ENCODE measurements at places on chromosomes 1 and 21.
A peak's percentile ranks its signal among the peaks of the same experiment; 100 is the strongest.

DNA sequence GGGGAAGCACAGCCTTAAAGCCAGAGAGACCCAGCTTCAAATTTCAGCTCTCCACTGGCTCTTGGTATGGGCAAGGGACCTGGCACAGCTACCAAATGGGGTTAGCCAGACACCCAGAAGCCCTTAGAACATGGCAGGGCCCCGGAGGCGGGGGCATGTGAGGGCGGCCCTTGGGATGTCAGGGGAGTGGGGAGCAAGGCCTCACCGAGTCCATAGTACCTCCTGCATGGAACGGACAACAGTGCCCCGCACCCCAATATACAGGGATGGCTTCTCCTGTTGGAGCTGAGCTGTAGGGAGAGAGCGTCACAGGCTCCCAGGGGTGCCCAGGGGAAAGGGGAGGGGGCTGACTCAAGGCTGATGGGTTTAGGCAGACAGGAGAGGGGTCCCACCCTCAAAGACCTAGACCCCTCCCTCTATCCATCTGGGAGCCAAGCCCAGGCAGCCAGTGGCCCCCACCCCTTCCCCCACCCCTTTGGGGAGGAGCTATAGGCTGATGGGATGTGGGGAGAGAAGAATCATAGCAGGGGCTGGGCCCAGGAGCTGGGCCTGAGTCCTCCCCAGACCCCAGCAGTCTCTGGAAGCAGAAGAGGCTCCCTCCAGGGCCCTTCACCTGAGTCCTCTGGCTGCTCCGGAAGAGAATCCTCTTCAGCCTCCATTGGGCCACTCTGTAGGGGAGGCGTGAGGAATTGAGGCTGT lies 16.5 kb downstream of the SPOCD1 start:
- no peak for DNase-seq

- no peak for DNase-seq
Measured at GRCh38 chr1:208167261-208167869, 76.8 kb downstream of the PLXNA2 start.

DNA sequence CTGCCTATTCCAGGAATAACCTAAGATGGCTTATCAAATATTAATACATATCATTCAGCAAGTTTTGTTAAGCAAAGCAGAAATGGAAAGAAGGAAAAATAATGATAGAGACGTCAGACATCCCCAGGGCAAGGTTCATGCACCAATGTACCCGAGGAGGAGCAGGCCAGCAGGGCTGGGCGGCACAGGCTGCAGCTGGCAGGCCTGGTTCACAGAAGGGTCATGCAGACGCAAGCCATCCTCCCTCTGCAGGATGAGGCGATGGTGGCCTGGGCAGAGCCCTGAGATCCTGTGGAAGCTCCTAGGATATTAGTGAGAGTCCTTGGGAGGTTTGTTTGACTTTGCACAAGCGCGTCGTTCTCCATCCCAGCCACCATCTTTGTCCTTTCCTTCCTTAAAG lies 30.0 kb downstream of the BATF3 start:
- DNase-seq, result no peak

DNA sequence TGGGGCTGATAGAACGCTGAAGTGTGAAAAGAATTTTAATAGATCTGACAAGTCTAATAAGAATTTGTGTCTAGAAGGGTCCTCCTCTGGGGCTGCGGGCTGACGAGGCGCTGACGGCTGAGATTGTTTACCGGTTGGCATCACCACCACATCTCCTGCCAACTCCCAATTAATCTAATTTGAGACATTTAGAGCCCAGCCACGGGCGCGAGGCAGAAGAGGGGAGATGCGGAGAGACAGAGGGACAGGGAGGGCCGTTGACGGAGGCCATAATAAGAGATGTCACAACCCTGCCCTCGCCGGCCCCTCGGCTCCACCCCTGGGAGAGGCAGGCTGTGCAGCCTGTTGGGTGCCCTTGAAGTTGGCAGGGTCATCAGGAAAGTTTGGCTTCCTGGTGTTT lies 109.3 kb downstream of the PAX7 start:
- DNase-seq, result no peak

- DNase-seq, result no peak
Measured at GRCh38 chr1:83901547-83902155, 97.3 kb downstream of the TTLL7 start.

DNA sequence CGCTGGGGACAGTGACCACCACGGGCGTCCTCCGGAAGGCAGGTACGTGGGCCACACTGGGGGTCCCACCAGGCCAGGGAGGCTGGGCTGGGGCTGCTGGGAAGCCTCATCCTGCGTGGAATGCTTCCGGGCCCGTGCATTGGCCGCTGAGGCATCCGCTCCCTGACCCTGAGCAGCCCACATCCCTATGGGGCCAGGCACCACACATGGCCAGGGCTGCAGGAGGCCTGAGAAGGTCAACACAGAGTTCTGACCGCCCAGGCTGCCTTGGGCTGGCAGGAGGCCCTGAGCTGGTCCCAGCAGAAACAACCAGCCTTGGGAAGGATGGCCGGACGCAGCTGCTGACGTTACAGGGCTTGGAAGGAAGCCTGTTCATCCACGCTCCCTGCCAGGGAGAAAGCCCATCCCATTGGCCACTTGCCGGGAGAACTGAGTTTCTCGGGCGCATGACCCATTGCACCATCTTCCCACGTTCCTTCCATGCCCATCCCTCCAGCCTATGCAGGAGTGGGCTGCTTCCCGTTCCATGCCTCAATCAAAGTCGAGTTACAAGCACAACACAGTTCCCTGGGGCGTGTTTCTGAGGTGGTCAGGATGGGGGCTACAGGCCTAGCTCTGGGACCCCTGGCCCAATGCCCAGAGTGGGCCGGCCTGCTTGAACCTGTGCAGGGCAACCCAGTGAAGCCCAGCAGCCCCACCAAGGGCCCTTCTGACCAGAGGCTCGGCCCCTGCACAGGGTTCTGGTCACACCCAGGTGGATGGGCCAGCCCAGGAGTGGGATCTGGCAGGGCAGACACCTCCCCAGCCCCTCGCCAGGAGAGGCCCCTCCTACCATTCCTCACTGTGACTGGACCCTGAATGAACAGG lies 31.7 kb downstream of the TRIM11 start:
- no peak for DNase-seq

GRCh38 chr1:234886081-234886984 lies 242.3 kb downstream of the TOMM20 start:
- no peak for DNase-seq

DNA sequence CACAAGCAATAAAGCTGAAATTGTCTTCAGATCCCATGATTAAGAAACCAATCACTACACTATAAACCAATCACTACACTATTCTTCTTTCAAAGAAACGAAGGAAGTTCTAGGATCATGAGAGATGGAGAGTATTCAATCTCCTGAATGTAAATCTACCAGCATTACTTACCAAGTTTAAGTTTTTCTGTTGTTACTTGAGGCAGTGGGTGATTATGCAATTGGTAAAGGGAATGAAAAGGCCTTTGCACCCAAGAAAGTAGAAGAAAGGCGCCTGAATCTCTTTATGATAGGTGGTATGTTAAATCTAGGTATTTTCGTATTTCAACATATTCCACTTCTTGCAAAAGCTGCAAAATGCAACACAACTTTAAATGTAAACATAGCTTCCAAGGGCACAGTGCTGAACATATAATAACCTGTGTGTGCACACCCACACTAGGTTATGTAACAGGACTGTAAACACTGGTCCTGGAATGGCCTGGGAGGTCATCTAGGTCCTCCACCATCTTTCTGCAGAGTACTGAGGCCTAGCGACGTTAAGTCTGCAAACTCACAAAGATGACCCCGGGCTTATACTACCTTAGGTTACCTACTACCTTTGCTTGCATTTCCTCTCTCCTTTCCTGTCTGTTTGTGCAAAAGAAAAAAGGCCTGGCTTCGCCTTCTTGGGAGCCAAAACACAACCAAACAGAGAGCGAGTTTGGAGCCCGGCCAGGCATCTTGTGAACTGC lies 1.1 kb upstream of the UAP1 start:
- DNase-seq, result no peak

DNA sequence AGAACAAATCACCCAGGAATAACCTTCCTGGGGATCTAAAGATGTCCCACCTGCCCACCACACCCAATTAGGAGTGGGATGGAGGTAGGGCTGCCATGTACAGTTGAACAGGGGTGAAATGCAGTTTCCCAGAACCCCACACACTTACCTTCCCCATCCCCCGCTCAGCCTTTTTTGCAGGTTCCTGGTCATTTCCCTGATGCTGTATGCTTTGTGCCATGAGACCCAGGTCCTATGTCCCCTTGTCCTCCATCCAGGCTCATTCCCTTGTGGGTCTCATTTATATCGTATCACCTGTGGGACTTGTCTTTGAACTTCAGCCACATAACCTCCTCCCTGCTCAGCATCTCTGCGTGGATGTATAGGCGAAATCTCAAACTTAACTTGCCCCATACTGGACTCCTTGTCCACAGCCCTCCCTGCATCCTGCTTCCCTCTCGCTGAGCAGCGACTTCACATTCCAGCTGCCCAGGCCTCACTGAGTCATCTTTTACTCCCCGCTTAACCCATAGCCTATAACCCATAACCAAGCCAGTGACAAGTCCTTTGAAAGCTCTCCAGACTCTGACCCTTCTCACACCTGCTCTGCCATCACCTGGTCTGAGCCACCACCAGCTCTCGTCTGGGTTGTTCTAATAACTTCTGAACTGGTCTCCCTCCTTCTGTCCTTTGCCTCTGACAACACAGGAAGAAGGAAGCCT lies 4.7 kb downstream of the LDLRAD2 start:
- no peak for DNase-seq

DNA sequence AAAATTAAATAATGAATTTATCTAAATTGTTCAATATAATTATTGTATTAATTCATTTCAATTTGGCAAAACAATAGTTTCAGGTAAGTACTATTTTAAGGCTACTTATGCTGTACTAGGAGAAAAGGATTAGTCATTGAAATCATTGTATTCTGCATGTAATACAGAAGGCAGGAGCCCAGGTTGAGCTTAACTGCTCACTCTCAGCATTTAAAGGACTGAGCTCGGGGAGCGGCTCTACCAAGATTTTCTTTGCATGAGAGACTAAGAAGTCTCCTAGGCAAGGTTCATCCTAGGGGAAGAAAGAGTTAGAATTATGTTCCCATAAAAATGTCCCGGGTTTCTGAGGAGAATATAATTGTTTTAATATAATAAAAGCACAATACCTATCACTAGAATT lies 112.5 kb downstream of the CYYR1 start:
- DNase-seq, result no peak

DNA sequence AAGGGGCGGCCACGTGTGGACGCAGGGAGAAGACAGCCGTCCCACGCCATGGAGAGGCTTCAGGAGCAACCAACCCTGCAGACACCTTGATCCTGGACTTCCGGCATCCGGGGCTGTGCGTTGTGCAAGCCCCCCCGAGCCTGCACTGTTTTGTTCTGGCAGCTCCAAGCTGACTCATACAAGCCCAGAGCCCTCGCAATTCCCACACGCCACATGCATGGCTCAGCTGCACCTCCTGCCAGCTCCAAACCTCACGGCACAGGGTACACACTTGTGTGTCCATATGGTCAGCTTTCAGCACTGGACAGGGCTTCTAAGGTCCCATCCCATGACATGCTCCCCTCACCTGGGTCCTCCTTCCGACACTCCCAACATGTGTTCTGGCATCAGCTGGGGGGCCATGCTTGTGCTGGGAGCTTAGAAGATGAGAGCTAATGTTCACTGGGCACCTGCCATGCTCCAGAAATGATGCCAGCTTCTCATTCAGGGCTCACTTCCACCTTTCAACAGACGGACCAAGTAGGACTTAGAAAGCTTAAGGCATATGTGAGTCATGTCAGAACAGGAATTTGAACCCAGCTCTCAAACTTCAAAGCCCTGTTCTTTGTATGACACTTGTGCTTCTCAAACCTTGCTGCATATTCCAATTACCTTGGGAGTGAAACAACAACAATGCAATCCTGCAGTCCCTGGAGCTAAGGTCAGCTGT lies 137.3 kb downstream of the PGBD5 start:
- no peak for DNase-seq

DNA sequence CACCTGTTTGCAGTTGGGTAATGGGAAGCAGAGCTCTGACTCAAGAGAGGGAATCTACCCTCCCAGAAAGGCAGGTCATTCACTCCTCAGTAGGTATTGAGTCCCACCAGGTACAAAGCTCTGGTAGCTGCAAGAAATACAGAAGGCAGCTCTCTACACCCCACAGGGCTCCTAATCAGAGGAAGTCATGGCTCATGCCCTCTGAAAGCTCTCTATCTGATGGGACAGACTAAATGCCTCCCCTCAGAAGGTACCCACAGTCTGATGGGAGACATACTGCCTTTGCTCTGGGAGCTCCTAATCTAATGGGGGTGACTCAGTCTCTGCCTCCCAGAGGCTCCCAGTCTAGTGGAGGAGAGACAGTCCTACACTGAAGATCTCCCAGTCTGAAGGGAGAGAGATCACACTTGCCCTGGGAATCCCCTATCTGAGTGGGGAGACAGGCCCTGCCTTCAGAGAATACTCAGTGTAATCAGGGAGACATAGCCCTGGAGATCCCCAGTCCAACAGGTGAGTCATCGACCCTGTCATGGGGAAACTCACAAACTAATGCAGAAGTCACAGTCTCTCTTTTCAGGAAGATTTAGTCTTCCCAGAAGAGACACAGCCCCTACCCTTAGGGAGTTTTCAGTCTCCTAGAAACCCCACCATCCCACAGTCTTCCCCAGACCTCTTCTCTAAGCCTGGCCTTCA lies 23.7 kb downstream of the CAMK1G start:
- DNase-seq, result peak; percentile 48

GRCh38 chr1:905071-905749 lies 18.5 kb upstream of the SAMD11 start:
- peak; percentile 44 for DNase-seq

All from stimulated activated naive CD8-positive, alpha-beta T cell treated with anti-CD3 and anti-CD28 coated beads, Interleukin-15, Interleukin-2, amounts not matched to agents 100 U/mL and 50 U/mL, for 24 hours (primary cell).